Choroid plexus epithelial cell (primary cell): ENCODE measurements at places on chromosomes 1 and 21.

DNA sequence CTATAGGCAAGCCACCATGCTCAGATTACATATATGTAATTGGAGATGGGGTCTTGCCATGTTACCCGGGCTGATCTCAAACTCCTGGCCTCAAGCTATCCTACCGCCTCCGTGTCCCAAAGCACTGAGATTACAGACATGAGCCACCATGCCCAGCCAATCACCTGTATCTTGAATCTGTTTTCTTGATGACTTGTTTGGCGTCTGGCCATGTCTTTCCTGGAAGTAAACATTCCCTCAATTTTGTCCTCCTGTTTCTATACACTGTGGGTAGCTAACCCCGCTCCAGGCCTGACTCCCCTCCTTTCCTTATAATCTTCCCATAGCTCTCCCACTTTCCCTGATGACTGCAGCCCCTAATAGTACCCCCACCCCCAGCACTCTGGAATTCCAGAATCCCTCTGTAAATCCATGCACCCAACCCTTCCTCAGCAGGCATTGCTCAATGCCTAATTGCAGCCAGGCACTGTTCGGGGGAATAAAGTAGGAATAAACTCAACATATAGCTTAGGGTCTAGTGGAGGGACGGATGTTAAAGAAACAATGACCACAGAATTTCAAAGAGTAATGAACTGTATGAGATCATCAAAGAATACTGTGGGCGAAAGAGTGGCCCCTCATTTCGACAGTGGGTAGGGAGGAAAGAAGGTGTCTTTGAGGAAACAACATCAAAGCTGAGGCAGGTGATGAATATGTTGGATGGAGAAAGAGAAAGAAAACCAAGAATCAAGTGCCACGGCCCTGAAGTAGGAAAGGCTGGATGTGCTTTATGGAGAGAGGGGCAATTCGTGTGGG lies 161.5 kb downstream of the ADSS2 start:
- no peak for DNase-seq

- peak; percentile 79 for DNase-seq
These were observed at the start of gene S100A12 for GRCh38 chr1:153375511-153375910. S100A12 (minus strand) TSS chr1:153375621; CDS start chr1:153374592, 1,029 bp downstream.

- DNase-seq, result peak; percentile 61
These were observed 53.6 kb upstream of the RUNX1 start for GRCh38 chr21:35102488-35103371.

DNA sequence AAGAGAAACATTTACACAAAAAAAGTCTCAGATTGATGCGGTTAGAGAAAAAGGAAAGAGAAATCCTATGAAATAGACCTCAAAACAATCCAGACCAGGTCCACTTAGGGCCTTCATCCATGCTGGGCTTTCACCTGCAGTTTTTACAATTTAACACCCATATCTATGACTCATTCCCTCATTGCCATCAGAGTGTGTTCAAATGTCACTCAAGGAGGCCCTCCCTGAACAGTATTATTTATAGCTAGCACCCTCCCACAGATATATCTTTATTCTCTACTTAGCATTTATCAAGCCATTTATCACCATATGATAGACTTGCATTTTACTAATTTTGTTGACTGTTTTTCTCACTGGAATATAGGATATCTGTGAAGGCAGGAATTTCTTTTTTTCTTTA lies 824 bp upstream of the KRTAP21-3 start:
- DNase-seq, result no peak

- DNase-seq, result no peak
These were observed 329.0 kb upstream of the ESRRG start for GRCh38 chr1:217052196-217052595.

GRCh38 chr1:208921259-208921658 lies 662.3 kb upstream of the CAMK1G start:
- no peak for DNase-seq

GRCh38 chr1:192580351-192580962 lies 4.9 kb downstream of the RGS1 start:
- peak; percentile 84 for DNase-seq

GRCh38 chr1:58123051-58123450 lies 423.5 kb downstream of the OMA1 start:
- DNase-seq, result no peak

DNA sequence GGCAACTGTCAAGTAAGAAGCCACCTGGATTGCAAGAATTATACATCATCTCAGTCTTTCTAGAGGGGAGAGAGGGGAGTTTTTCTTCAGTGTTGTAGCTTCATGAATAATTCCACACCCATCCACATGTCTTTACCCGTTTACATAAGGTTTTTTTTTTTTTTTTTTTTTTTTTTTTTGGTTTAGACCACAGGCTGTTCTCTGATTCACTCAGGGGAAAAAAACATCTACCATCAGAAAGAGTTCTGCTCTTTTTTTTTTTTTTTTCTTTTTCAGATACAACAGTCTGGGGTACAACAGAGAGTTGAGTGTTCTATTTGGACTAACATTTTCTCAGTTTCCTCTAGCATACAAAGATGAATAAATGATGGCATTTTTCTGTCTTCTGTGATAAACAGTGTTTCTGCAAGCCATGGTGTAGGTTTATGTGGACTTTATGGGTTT lies 4.9 kb upstream of the KIF14 start:
- DNase-seq, result peak; percentile 60

DNA sequence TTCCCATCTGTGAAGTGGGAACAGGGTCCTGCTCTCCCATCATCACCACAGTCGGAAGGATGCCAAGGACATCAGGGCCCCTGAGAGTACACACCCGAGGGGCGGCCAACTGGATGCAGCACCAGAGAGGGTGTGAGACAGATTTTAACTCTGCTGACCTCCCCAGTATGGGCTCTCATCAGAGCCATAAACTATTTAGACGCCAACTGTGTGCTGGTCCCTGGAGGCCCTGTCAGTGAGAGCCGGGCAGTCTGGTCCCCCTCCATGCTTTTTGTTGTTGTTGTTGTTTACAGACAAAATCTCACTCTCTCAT lies 1.7 kb downstream of the FGR start:
- DNase-seq, result no peak

DNA sequence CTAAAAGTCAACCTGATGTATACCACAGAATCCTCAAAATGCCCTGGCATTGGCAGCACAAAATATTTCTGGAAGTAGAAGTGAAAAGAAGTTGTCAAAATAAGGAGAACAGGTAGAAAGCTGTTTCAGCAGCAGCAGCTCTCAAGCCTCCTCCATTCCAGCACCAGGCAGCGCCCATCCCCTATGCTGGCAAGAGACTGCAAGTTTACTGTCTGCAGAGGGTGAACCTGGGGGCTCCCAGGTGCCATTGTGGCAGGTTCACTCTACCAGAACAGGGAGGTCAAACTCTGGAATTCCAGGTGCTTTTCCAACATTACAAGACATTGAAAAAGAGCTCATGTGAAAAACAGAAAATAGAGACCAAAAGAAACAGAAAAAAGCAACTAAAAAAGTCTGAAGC lies 128.8 kb upstream of the CTTNBP2NL start:
- DNase-seq, result no peak

DNA sequence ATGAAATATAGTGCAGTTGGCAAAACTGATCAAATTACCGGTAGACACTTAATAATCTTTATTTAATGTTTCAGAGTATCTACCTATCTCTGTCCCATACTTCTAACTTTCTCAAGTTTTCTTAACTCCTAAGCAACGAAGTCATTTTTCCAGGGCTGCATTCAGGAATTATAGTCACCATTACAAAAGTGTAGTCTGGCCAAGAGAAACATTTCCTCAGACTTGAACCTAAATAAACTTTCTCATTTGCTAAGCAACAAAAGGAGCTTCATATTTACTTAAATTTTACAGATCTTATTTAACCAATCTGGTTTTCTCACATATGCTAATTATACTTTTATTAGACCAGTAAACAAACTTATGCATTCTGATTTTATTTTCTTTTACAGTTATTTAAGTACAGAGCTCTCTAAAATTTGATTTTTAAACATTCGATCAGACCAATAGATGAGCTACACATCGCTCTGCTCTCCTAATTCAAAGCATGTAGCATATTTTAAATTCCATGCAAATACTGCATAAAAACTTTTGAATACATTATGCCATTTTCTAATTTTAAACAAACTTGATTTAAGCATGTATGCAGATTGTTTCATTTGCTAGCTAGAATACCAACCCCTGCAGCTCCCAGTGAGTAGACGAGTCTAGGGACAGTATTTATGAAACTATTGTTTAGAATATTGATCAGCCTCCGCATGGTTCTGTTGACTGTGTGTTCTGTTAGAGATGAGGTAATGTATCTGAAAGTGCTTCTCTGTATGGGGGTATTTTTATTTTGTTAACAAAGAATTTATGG lies 201.4 kb downstream of the CHRM3 start:
- no peak for DNase-seq

- no peak for DNase-seq
These were observed 368.3 kb downstream of the PCP4 start for GRCh38 chr21:40235528-40235927.
